ENCODE measurements at places on chromosomes 1 and 21. TPM values are rescaled to one million over a fixed set of nuclear protein-coding genes. Genes with fewer than 3 reads are reported as not detected.

GJA8 gene
- total RNA-seq: not detected

DNA sequence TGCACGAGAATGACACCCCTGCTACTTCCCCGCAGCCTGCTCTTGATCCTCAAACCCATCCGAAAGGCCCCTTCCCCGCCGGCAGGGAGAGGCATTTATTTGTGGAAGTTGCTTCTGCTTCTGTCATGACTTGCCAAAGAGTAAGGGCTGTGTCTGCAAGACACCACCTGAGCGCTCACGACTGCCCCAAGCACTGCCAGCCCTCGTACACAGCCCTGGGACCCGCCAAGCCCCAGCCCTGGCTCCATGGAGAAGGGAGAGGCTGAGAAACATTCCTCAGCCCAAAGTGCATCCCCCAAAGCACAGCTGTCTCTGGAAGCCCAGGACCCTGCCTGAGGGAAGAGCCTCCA lies 6.3 kb upstream of the TPRG1L start:
- no peak for DNase-seq

- DNase-seq: no peak
These were observed 110.5 kb downstream of the CNIH3 start for GRCh38 chr1:224726441-224727182.

DNA sequence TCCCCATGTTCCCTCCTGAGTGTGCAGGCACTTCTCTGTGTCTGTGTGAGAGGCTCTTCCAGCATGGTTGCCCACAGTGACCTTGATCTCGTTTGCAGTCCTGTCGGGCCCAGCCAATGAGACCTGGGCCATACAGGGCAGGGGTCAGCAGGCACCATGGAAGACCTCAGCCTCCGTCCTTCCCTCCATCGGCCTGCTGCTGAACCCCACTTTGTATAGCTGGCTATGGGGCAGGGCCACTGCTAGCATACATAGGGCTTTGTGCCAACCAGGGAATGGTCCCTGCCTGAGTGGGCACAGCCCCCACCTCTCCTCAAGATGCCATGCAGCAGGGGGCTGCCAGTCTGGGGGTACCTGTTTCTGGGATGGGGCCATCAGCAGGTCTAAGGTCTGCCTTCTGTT lies 3.8 kb downstream of the C1orf35 start:
- DNase-seq: no peak

GRCh38 chr1:173205146-173206051 lies 1.7 kb downstream of the TNFSF4 start:
- no peak for DNase-seq

DNA sequence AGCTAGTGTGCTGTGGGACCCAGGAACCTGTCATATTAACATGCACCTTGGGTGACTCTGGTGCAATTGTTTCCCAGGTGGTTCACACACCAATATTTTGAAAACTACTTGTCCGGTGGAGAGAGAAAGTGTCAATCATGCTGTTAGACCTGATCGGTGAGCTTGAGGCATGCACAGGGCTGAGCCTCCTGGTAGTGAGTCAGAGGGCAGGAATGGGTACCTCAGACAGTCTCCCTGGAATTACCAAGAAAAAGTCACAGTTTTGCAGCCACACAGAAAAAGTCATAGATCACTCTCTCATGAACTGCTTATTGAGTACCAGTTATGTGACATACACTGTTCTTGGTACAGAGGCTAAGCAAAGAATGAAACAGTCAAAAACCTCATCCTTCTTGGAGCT lies 140.1 kb upstream of the NFIA start:
- DNase-seq: peak; percentile 25

SIPA1L2 gene
- 5.1 TPM for total RNA-seq

LRRIQ3 gene
- not detected for total RNA-seq

- no peak for DNase-seq
These were observed 17.5 kb downstream of the LRRC41 start for GRCh38 chr1:46285730-46286477.

- DNase-seq: no peak
These were observed 6.4 kb upstream of the KAZN start for GRCh38 chr1:14592004-14592631.

GRCh38 chr1:17423781-17424245 lies 15.7 kb downstream of the RCC2 start:
- DNase-seq: no peak

ACKR1 gene
- total RNA-seq: not detected

DNA sequence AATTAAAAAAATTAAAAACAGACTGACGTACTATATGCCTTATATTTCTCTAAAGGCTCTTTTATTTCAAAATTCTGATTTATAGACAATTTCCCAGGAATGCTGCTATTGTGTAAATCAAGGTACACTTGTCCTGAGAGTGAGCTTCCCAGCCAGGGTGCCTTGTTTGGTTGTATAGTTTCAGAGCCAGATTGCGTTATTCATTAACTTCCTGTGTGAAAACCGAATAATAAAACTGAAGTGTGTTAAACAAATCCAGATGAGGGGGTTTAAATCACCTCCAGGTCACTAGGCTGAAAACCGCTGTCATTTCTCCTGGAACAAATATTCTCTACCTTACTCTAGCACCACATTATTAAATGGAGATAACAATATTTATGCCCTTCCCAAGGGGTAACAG lies 68.7 kb downstream of the LMX1A start:
- no peak for DNase-seq

- no peak for DNase-seq
These were observed 26.4 kb downstream of the GNG4 start for GRCh38 chr1:235622936-235623779.

TCHH gene
- total RNA-seq: 0.03 TPM

GRCh38 chr1:153386500-153386901 lies 4.4 kb downstream of the S100A8 start:
- no peak for DNase-seq

SPSB1 gene
- total RNA-seq: 11.9 TPM

- DNase-seq: no peak
These were observed 27.1 kb downstream of the CRNN start for GRCh38 chr1:152386940-152387339.

SPATA21 gene
- total RNA-seq: not detected

GRCh38 chr1:80054129-80054528 lies 1047.6 kb upstream of the ADGRL4 start:
- peak; percentile 62 for DNase-seq

DNA sequence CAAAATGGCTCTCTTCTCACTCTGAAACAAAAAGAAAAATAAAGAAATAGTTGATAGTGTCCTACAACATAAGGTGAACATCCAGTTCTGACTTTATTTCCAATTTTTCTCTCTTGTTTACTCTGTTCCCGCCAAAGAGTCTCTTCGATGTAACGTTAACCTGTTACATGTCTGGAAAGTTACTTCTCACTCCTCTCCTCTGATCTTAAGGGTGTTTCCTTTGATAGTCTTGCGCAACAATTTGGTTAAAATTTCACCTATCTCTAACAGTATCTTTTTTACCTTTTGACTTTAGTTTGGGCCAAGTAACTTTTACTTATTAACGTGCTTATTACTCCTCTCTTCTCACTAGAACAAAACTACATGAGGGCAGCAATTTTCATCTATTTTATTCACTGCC lies 1450.2 kb downstream of the BRINP3 start:
- DNase-seq: no peak

AGBL4 gene
- not detected for total RNA-seq

DNA sequence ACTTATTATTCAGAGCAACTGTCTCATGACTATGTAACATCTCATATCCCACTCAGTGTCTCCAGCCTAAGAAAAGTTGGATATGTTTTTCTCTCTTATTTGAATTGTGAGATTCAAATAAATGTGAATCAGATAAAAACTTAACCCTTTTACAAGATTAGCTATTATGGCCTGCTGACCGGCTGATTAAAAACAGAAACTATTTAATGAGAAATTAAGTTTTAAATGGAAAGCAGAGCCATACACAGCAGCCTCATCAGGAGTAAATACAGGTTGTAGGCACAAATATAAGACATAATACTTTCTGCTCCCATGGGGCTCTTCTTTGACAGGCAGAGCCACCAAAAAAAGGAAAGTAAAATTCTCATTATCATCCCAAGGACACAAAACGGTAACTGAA lies 307.0 kb upstream of the PRMT6 start:
- DNase-seq: no peak

CASP9 gene
- 18.0 TPM for total RNA-seq

Measured in HT-29 (cell line).